ENCODE measurements at places on chromosomes 11 and 22. TPM values are rescaled to one million over a fixed set of nuclear protein-coding genes. Genes with fewer than 3 reads are reported as not detected.
A peak's percentile ranks its signal among the peaks of the same experiment; 100 is the strongest.

The SMIM35 gene
- total RNA-seq = under 0.01 TPM

The LTBP3 gene
- total RNA-seq = 50.2 TPM

The RRP8 gene
- total RNA-seq = 24.3 TPM

The KRTAP5-2 gene
- total RNA-seq = not detected

The NARS2 gene
- total RNA-seq = 20.3 TPM

The LRRN4CL gene
- 31.6 TPM for total RNA-seq

The DRD4 gene
- total RNA-seq = 0.22 TPM

The TTC36 gene
- total RNA-seq = 1.1 TPM

- no peak for DNase-seq
Measured at GRCh38 chr11:68872216-68873003, 30.7 kb upstream of the CPT1A start.

DNA sequence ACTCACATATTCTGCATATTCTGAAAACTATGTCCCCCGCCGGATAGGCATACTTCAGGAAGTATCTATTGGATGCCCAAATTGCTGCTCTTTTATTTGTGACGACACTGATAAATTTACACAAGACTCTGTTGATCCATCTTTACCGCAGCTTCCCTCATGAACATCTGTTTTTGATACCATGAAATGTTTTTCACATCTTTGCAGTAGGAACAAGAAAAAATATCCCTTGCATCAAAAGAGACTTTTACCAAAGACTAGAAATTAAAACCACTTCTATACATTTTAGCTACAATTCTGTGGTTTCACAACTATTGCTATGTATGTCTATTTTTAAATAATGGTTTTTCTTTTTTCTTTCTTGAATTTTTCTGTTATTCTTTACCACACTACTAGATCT, 15.3 kb downstream of the POU2AF2 start:
- DNase-seq = no peak

GRCh38 chr22:30636226-30637077, 871 bp downstream of the SLC35E4 start:
- DNase-seq = peak; percentile 34

DNA sequence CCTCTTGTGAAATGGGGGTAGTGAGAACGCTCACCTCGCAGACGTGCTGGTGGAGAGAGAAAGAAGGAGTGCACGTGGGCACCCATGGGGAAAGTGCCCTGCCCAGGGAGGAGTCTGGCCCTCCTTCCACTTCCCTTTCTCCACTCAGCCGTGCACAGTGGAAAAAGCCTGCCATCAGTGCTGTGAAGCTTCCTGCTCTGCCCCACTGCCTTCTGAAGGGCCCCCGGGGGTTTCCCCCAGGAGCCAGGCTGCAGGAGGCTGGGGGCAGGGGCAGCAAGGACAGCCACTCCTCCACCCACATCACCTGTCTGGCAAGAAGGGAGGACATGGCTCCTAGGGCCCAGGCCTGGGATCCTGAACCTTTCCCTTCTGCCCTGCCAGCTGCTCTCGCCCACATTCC, 7.6 kb downstream of the TP53I11 start:
- peak; percentile 60 for DNase-seq

GRCh38 chr11:118789501-118790356, 1.2 kb downstream of the DDX6 start:
- peak; percentile 55 for DNase-seq

DNA sequence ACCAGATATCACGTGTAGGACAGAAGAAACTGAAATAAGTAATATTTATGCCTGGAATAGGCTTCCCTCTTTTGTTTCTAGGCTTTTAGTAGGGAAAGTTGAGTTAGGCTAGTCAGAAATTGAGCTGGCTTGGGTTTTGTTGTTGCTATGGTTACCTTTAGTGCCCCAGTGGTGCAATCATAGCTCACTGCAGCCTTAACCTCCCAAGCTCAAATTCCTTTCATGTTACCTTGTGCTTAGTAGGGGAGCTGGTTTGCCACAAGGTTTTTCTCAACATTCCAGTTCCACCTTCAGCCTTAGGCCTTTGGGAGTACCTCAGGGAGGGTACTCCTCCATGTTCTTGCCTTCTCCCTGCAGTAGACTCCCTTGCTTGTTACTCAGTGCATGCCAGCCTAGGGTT, 69.1 kb upstream of the SUSD2 start:
- no peak for DNase-seq

DNA sequence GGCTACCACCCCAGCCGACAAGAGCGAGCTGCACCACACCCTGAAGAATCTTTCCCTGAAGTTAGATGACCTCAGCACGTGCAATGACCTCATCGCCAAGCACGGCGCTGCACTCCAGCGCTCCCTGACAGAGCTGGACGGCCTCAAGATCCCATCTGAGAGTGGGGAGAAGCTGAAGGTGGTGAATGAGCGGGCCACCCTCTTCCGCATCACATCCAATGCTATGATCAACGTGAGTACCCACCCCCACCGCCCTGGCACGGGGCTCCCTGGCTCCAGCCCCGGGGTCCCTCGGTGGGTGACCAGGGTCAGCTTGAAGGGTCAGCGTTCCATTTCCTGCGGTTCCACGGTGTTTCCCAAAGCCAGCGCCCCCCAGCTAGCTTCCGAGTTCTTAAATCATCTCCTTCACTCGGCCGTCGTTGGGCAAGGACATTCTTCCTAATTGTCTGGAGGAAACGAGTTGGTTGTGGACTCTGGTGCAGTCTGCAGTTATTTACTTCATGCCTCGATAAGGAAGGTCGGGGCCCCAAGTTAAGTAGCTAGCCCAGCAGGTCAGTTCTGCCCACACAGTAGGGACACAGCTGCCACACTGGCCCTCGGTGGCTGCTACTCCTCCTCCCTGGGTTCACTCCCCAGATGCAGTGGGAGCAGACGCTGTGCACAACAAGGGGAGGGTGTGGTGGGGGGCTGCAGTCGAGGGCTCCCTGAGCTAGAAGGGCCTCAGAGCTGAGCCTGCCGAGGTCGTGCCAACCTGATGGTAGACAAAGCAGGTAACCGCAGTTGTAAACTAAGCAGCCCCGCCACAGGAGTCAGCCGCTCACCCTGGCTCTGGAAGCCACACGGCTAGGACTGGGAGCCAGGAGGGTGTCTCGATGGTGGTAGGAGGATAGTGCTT, 97.9 kb downstream of the MORC2 start:
- DNase-seq = no peak

DNA sequence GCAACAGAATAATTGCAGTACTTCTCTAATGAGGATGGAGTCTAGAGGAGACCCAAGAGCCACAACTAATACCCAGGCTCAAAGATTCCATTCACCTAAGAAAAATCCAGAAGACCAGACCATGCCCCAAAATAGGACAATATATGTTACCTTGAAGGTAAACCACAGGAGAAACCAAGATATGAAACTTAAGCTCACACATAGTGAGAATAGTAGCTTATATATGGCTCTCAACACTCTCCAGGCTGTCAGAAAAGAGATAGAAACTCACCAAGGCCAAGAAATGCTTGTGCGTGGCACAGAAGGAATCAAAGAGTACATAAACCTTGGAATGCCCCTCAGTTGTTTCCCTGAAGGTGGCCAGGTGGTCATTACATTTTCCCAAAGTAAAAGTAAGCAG, 9.1 kb downstream of the FAM111A start:
- no peak for DNase-seq

- no peak for DNase-seq
Measured at GRCh38 chr22:29740216-29740615, 20.4 kb downstream of the CABP7 start.

DNA sequence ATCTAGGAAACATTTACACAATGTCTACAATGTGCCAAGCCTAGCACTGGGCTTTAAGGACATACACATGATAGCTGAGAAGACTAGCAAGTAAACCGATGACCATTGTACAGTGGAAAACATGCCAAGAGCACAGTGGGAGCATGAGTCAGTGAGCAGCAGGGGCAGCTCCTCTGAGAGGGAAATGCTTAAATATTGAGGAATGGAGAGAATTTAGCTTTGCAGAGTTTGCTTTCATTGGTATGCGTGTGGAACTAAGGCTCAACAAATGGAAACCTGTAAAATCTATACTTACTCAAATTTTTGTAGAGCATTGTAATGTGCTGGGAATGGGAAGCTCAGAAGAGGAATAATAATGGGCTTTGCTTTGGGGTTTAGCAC, 282.3 kb downstream of the ST3GAL4 start:
- DNase-seq = peak; percentile 43

DNA sequence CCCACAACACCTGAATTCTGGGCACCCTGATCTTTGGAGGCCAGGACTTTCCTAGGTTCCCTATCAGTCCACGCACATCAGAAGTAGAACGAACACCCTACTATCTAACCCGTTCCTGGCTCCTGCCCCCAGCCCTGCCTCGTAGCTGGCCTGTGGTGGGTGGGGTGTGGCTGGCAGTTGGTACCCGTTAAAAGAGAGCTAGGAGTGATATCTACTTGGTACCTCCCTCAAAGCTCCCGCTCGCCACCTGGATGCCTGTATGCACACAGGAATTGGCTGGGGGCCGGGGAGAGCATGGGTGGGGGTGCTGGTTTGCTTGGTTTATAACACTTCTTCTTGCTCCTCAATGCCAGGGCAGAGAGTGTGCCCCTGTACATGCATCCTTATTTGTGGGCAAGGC, 14.0 kb upstream of the NECTIN1 start:
- DNase-seq = no peak

GRCh38 chr22:24322522-24322921, 51.9 kb downstream of the SPECC1L start:
- no peak for DNase-seq

DNA sequence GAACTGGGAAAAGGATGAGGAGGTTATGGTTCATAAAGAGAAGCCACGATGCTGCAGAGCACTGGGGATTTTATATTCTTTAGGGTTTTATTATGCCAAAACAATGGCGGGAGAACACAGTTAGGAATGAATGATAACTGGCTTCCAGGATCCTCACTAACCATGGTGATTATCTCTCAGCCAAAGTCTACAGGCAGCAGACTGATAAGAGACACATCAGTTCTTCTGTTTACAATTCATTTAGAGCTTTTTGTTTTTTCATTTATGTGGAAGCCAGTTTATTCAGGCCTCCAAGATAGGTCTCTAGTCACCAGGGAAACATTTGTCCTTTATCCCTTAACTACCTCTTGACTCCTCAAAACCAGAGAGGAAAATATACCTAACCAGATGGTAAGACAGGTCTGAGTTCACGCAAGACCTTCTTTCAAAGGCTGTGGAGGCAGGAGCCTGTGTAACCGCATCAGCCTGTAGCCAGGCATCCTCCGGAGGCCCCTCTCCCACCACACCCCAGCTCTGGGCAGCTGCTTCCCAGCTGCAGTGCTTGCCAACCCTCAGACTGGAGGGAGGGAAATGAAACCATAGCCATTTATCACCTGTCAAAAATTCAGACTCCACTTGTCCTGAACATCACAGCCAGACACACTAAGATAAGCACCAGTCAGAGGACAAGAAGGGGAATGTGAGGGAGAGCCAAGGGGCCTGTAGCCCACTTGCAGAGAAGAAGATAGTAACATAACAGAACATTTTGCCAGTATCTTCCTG, 57.2 kb upstream of the FAM181B start:
- peak; percentile 20 for DNase-seq

DNA sequence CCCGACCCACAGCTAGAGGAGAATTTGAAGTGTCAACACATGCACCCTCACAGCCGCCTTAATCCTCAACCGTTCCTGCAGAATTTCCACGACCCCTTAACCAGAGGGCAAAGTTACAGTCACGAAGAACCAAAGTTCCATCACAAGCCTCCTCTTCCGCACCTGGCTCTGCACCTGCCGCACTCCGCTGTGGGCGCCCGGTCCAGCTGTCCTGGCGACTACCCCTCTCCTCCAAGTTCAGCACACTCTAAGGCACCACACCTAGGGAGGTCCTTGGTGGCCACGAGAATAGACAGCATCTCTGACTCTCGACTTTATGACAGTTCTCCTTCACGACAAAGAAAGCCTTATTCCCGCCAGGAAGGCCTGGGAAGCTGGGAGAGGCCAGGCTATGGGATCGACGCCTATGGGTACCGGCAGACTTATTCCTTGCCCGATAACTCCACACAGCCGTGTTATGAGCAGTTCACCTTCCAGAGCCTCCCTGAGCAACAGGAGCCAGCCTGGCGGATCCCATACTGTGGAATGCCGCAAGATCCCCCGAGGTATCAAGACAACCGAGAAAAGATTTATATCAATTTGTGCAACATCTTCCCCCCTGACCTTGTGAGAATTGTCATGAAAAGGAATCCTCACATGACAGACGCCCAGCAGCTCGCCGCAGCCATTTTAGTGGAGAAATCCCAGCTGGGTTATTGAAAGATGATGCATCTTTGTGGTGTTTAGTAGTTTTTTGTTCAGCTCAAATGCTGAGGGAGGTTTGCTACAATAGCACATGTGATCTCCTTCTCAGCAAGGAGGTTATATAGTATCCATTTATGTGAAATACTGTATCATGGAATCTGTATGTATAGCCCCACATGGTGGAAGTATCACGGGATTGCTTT, 72.1 kb downstream of the ZC3H12C start:
- no peak for DNase-seq

GRCh38 chr11:96367342-96367741, 22.4 kb downstream of the CCDC82 start:
- no peak for DNase-seq

DNA sequence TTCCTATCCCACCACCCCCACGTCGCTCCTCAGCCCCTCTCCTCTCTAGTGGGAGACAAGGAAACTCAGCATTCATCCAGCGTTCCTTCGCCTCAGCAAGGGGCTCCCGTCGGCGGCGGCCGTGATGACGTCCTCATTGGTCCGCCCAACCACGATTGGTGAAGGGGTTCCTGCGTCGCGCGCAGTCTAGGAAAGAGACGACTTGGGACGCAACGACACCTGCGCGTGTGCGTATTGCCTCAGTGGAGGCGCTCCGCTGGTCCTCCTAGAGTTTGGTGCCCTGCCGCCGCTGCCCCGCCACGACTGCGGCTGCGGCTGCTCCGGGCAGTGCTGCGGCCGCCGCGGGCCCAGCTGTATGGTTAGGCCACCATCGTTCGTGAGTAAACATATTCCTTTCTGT, 56.6 kb downstream of the CCDC81 start:
- DNase-seq = no peak

GRCh38 chr11:14358729-14359439, at the start of gene RRAS2:
RRAS2 (minus strand) TSS chr11:14359183; CDS start chr11:14358870, 313 bp downstream.
- peak; percentile 86 for DNase-seq

- no peak for DNase-seq
Measured at GRCh38 chr11:1199241-1199750, 23.6 kb upstream of the MUC5B start.

DNA sequence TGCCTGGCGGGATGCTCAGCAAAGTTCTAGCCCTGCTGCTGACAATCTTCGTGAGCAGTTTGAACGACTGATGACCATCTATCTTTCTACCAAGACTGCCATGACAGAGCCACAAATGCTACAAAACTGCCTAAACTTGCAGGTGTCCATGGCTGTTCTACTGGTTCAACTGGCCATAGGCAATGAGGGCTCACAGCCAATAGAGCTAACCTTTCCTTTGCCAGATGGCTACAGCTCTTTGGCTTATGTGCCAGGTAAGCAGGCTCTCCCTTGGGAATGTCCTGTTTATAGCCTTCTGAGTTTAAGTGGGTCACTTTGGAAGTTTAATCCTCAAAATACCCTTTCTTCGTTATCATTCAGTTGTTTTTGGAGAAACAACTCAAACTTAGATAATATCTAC, 20.1 kb downstream of the UBE4A start:
- no peak for DNase-seq

All from muscle of leg (tissue), 16 donors.